HFFc6 (cell line): ENCODE measurements at places on chromosomes 2 and 18.

GRCh38 chr2:8514796-8515758 is 166.8 kb upstream of the ID2 start:
- DNase-seq, result no peak

DNA sequence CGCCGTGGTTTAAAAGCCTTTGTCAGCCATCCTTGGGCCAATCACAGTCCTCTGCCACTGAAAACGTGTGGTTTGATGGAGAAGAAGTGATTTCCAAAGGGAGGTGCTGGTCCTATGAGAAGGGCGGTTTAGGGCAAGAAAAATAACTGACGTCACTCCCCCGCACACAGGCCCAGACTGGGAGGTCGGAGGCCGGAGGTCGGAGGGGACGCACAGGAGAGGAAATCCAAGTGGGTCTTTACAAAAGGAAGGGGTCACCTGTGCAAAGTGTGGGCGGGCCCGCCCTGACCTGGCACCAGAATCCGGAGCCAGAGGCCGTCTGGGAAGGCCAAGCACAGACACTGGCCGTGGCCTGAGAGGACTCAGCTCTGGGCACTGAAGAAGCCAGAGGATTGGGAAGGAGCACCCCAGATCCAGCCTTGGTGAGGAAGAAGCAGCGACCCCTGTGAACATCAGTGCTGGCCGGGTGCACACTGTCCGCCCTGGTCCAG is 18.0 kb upstream of the KCNG2 start:
- no peak for DNase-seq

DNA sequence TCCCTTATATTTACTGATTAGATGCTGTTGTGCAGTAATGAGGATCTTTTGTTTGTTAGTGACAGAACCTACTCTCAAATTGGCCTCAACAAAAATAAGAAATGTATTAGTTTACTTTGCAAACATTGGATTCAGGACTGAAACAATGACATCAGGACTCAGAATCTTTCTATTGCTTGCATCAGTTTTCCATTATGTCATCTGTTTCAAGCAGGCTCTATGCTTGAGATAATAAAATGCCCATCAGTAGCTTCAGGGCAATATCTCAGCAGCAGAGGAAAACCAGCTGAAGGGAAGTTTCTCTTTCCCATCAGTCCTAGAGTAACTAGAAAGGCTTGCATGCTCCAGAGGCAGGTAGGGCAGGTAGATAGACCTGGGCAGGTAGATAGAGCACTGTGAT is 375.5 kb upstream of the SLC8A1 start:
- DNase-seq, result no peak

- DNase-seq, result no peak
Observed at GRCh38 chr2:238652771-238653157, 195.1 kb upstream of the TWIST2 start.

DNA sequence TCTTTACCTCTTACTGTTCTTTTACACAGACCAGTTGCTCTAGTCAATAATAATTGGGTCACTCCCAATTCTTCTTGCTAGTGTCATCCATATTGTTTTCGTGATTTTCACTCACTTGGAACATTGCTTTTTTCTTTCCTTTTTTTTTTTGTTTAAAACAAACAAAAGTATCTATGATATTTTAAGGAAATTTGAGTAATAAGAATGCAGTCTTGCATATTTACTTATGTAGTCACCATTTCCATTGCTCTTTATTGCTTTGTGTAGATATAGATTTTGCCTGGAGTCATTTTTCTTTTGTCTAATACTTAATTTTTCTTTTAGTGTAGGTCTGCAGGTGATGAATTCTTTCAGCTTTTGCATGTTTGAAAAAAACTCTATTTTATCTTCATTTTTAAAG is 71.9 kb downstream of the WDR7 start:
- DNase-seq, result no peak

DNA sequence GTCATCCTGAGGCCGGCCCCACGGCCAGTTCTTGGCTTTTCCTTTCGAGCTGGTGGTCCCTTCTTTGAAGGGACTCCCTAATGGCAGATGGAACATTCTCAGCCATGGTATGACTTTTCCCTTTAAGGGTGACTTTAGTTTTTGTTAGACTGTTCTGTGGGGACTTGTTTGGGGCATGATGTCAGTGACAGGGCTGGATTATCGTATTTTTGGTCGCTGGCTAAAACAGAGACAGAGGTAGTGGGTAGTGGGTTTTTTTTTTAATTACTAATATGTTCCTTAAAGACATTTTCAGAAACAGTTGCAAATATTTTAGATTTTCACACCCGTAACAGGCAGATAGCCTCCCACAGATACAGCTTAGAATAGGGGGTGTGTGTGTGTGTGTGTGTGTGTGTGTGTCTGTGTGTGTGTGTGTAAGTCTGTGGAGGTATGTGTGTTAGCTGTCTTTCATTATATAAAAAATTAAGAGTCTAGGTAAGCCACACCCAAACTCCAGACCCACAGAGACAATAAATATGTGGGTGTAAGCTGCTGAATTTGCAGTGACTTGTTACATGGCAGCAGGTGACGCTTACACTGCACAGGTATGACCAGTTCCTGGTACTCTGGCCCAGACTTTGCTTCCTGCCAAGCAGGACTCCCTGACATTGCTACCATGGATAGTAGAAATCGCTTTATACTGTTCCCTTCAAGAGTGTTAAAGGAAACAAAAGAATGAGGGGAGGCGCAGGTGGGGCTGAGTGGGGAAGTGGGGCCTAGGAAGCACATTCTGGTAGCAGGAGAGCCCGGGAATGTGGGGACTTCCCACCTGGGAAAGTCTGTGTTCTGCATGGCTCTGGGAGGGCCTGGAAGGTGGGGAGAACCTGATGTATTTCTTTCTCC is 20.9 kb downstream of the NCK2 start:
- no peak for DNase-seq

DNA sequence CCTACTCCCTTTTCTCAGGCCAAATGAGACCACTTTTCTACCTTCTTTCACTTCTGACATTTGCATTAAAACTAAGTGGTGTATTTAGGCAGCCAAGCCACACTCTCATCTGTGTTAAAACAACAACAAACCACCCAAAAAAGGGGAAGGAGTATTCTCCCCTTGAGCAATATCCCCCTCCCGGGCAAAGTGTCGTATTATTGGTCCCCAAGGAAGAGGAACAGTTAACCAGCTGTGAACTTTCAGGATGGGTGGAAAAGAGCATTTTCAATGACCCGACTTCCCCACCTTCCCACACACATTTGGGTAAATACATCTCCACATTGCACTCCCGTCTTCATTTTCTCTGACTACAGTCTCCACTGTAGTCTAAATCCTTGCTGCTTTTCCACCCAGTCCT is 44.3 kb downstream of the FEZ2 start:
- no peak for DNase-seq

DNA sequence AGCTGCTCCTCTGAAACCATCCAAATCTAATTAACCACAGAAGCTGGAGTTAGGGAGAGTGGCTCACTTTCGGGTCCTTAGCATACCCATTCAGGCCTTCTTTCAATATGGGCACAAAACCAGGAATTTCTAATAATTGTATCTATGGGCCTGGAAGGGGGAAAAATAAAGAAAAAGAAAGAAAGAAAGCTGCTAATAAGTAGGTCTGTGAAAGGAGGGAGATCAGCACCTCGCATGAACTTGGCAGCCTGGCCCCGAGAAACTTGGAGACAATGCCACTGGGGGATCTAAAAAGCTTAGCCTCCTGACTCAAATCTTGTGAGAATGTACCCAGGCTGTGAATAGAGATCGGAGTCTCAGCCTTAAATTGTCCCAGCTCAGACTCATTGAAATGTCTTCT is 252.1 kb upstream of the SLC14A2 start:
- no peak for DNase-seq

GRCh38 chr2:21301871-21302455 is 178.2 kb downstream of the TDRD15 start:
- no peak for DNase-seq

DNA sequence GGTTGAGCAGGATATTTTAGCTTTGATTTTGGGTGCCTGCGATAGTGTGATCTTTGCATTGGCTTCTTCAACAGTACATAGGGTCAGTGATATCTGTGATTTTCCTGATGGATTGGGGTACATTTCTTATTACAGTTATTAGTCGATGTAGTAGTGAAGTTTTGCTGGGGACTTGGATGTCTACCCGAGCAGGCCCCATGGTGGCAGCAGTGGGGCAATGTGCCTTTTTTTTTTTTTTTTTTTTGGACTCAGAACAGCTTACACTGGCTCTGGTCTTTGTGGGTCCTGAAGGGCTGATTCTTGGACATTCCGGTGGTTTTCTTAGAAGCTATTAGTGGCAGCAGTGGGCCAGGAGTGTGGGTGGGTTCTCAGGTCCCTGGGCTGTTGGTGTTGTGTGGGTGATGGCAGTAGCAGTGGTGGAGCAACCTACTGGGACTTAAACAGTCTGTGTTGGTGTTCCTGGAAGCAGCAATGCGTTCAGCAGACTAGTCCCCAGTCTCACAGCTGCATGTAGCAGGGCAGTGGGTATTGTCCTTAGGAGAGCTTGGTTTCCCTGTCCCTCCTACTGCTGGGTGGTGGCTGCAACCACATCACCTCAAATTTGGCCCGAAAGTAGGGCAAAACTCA is 53.7 kb upstream of the SLC4A10 start:
- DNase-seq, result no peak

GRCh38 chr2:27875089-27875881 is 14.9 kb downstream of the RBKS start:
- no peak for DNase-seq

DNA sequence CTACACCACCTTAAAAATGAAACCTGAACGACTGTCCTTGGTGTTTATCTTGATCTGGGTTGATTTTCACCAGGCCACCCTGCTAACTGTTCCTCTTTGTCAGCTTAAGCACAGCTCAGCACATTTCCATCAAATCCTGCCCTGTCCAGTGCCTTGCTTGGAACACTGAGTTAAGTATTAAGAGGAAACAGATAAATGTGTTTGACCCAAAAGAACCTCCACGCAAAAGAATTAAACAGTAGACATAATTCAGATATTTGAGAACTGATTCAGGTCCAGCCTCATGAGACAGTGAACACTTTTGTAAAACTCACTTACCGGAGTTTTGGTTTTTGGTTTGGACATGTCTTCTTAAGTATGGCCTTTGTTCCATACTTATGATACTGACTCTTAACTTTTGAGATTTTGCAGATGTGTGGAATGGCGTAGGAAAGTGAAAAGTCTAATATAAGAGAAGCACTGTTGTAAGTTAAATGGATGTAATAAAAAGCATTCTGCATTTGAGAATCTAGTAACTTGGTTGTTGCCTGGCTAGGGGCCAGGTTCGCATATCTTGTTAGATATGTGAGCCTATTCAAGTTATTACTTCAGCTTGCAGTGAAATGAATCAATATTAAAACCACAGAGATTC is 88.9 kb upstream of the SERPINE2 start:
- no peak for DNase-seq

- no peak for DNase-seq
Observed at GRCh38 chr18:51125976-51126375, 71.5 kb downstream of the MEX3C start.

DNA sequence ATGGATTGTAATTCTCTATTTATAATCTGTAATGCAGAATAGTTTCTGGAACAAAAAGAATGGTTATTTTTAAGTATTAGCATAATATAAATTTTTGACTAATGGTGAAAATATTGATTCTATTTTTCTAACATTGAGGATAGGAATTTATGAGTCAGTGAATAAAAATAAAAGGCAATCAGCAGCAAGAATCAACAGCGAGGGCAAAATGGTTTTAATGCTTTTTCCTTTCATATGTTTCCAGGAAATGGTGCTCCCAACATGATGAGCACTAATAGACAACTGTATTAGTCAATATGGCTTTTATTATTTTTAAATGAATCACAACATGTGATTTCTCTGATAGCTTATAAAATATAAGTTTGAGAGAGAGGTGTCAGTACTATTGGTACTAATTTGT is 90.7 kb upstream of the TFPI start:
- DNase-seq, result peak; percentile 20

GRCh38 chr2:71071681-71072398 is 3.4 kb downstream of the NAGK start:
- no peak for DNase-seq

- no peak for DNase-seq
Observed at GRCh38 chr2:67243919-67244318, 153.2 kb upstream of the ETAA1 start.

DNA sequence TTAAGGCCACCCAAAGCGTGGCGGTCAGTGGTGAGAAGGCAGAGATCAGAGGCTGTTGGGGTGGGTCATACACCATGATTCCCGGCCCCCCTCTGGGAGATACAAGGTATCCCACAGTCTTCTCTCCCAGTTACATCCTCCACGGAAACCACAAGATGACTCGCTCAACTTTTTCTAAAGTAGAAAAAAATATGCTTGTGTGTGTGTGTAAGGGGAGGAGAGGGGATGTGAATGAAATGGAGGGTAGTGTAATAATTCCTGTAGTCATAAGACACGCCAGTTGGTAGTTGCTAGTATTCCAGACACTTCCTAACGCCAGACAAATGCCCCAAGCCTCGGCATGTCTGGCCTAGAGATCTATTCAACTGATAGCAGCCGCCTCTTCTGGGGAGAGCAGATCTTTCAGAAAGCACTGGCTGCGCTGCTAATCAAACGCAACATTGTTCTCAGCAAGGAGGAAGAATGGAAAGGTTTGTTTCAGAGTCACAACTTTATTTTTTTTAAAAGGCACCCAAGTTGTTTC is 143.5 kb downstream of the TGIF1 start:
- DNase-seq, result peak; percentile 73

DNA sequence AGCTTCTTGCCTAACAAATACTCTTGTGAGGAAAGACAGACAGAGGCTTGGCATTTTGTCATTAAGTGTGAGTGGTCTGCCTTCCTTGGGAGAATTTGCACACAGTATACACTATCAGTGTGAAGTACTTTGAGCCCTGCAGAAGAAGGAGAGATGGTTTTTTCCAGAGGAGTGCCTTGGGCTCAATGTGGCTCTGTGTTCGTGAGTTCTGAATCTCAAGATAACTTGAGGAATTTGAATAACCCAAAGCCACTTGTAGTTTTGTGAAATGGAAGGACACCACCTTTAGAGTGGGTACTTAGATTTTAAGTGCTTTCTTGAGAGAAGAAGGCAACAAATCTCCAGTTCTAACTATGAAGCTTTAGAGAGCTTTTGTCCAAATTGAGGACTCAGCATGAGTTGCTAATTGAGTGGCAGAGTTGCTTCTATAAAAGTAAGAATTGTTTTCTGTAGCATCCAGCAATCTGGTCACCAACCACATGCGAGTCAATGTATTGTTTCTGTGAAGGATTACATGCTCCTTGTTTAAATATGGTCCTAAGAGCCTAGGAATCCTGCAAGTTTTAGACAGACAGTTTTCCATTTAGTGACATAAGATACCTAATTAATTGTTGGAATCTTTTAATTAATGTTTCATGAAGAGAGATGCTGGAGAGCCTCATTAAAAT is 68.3 kb downstream of the BABAM2 start:
- DNase-seq, result peak; percentile 14

GRCh38 chr18:44518091-44518615 is 162.5 kb upstream of the SETBP1 start:
- peak; percentile 4 for DNase-seq

GRCh38 chr2:196239622-196240587 is 68.5 kb upstream of the STK17B start:
- DNase-seq, result peak; percentile 68

GRCh38 chr18:78408623-78409022 is 571.0 kb upstream of the SALL3 start:
- DNase-seq, result no peak

- DNase-seq, result no peak
Observed at GRCh38 chr2:20509770-20510490, 63.1 kb downstream of the RHOB start.
